Mesenchymal stem cell (in vitro differentiated cells and primary cell): ENCODE measurements at places on chromosomes 12 and 14.
A peak's percentile ranks its signal among the peaks of the same experiment; 100 is the strongest.

- DNase-seq = no peak
Measured at GRCh38 chr14:104657101-104657524, 32.3 kb upstream of the INF2 start.

GRCh38 chr14:53929871-53930715 is 26.5 kb downstream of the BMP4 start:
- DNase-seq = no peak

DNA sequence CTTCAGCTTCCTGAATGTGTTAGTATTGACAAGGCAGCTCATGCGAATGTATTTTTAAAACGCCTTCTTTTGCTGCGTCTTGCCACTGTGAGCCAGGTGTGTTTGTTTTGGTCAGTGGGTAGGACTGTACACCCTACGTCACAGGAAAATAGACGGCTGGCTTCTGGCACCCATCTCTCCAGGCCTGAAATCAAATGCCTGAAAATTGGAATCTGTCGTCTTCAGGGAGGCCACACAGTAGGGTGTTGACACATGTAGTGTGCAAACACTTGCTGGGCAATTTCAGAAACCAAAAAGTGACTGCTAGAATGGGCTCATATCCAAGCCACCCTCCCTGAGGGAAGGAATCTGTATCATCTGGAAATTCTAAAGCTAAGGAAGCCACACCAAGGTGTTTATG is 209.3 kb downstream of the TTC8 start:
- no peak for DNase-seq

DNA sequence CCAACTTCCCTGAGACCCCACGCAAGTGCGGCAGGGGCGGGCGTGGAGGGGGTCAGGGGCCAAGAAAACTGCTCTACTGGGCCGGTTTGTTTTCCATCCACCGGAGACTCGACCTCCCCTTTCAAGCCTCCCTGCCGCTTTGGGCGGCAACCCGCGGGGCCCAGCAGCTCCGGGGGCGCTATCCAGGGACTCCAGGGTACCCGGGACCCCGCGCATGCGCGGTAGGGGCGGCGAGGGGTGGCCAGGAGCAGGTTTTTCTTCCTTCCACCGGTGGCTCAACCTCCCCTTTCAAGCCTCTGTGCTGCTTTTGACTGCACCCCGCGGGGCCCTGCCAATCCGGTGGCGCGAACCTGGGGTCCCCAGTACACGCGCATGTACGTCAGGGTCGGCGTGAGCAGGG is 323.5 kb downstream of the ALG10 start:
- DNase-seq = no peak

DNA sequence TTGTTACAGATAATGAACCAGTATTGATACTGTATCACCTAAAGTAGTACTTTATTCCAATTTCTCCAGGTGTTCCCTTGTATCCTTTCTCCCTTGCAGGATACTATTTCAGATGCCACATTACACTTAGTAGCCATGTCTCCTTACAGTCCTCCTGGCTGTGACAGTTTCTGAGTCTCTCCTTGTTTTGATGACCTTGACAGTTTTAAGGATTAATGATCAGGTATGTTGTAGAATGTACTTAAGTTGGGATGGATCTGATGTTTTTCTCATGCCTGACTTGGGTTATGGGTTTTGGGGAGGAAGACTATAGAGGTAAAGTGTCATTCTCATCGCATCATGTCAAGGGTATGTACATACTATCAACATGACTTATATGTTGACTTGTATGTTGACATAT is 193.6 kb downstream of the ADGRD1 start:
- no peak for DNase-seq

DNA sequence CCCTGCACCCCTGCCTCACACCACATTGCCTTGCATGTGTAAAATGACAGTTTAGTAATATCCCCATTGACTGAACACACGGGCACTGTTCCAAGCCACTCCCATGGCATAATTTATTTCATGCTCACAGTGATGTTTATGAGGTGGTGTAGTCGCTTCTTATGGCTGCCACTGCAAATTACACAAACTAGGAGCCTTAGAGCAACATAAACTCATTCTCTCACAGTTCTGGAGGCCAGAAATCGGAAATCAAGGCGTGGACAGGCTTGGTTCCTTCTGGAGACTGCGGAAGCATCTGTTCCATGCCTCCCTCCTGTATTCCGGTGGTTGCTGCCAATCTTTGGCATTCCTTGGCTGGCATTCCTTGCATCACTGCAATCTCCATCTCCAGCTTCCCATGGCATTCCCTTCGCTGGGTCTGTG is 97.3 kb downstream of the RIN3 start:
- no peak for DNase-seq

- peak; percentile 25 for DNase-seq
Measured at GRCh38 chr12:68932128-68932960, 627 bp downstream of the CPM start.

DNA sequence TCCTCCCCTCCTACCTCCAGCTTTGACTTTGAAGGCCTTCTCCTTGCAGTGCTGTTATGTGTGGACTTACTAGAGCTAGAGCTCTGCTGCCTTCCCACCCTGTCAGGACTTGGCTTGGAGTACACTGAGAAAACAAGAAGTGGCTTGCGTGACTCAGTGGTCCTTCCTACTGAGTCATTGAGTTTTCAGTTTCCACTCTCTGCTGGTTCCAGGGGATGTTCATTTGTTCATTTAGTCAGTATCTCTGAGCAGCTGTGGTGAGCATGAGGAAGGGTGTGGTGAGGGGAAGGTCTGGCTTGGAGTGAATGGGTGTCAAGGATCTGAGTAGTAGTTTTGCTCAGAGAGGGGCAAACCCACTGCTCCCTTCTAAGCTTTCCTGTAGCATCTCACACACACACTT is 17.2 kb upstream of the ELK3 start:
- no peak for DNase-seq

DNA sequence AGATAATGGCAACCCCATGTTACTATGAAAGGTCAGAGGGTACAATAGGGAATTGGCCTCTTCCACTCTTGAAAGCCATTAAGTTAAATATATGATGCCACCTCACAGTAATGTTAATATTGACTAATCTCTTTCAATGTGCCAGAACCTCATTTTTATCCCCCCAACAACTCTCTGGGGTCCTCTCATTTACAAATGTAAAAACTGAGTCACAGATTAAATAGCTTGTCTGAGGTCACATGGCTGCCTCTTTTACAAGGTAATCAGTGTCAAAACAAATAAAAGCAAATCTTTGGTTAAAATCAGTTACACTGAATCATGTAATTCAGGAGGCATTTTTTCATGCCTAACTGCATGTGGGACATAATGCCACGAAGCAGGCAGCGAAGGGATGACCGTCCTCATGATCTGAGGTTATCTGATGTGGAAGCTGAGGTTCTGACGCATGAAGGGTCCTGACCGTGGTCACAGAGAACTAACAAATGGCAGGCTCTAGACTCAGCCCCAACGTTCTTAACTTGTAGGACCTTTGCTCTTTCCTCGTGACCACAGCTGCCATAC is 78.5 kb downstream of the PTPN21 start:
- no peak for DNase-seq

- no peak for DNase-seq
Measured at GRCh38 chr14:58098507-58098906, 53.5 kb downstream of the ARMH4 start.

- peak; percentile 91 for DNase-seq
Measured at GRCh38 chr12:6827437-6827911, 733 bp upstream of the P3H3 start.

DNA sequence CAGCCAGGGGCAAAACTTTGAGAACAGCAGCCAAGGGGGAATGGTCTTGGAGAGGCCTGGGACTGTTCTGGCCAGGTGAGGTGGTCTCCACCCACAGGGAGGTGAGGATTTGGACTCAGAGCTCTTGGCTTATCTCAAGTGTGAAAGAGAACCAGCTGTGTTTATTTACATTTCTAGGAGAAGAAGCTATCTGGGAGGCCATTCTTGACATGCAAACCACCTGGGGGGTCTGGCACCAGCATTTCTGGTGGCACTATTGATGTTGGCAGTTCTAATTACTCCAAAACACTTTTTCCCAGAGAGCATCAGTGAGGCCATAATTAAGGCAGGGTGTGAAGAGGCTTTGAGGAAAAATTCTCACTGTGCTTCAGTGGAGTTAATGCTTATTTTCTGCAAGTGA is 95.1 kb downstream of the CAND1 start:
- no peak for DNase-seq

- DNase-seq = no peak
Measured at GRCh38 chr12:93706387-93706786, 29.2 kb downstream of the CRADD start.

- no peak for DNase-seq
Measured at GRCh38 chr14:73339846-73340595, 102.7 kb downstream of the PAPLN start.

- no peak for DNase-seq
Measured at GRCh38 chr12:91894911-91895310, 250.7 kb downstream of the BTG1 start.

DNA sequence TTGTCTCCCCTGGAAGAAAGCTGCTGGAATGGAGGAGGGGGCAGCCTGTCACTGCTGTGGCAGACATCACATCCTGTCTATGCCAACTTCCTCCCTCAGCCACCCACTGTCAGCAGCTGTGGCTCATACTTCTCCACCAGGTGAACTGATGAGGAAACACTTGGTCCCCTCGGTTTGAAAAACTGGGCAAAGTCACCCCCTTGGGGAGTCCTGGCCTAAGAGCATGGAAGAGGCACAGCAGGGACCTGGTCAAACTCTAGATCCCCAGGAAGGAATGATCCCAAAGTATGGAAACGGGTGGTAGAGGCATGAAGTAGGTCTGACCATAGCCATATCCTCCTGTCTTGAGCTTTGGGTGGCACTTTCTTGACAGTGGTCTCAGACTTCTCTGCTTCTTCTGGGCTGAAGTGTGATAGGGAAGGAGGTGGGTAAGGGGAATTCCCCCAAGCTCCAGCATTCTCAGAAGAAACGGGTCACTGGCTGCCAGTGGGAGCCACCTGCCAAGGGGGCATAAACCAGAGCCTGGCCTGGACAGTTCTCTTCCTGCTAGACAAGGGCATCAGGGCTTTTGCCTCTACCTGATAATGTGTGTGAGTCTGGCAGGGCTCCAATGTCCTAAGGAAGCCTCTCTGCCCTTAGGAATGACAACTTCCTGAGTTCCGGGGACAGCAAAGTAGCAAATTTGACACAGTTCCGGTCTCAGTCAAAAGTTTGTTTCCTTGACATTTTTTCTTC is 36.0 kb downstream of the FMNL3 start:
- no peak for DNase-seq

GRCh38 chr14:97116546-97116945 is 319.4 kb downstream of the VRK1 start:
- no peak for DNase-seq

GRCh38 chr14:64614166-64614565 is 64.4 kb downstream of the PPP1R36 start:
- DNase-seq = peak; percentile 45

DNA sequence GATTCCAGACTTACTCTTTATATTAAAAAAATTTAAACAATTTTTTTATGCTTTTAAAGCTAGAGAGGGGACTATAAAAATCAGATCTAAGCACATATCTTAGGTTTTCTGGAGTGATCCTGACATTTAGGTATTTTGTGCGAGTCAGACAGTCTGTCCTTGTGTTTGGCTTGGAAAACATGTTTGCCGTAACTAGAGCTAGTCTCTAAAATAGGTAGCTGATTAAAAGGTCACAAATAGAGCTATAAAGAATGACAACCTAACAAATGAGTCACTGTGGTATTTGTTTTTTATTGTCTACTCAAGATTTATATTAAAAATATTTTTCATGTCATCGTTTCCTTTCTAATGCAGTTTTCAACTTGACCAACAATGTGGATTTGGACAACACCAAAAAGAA is 73.4 kb downstream of the MNAT1 start:
- no peak for DNase-seq

DNA sequence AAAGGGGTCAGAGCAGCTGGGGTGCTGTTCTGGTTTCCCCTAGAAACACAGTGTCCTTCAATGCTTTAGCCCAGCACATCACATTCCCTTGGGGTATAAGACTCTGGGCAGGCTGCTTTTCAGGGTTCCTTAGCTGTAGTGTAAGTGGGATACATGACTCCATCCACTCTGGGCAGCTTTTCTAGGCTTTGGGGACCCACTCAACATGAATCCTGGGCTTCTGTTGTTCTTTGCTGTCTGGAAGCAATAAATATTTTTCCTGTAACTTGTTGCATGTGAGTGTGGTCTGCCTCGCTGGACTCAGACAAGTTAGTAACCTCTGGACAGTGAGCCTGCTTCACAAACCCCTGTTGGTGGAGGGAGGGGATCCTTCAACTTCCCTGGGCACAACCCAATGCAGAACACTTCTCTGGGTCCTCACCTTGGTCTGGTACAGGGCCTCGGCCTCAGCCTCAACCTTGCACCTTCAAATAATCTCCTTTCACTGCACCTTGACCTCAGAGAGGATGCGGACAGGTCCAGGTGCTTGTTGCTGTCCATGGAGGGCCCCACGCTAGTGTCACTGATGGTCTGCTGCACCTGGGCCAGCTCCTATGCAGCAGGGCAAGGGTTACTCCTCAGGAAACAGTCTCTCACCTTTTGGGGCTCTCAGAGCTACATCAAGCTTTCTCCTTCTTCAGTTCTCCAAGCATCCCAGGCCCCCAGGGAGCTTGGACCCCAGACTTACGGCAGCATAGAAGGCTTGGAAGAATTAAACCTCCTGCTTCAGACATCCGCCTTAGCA is 13.5 kb upstream of the KRT73 start:
- no peak for DNase-seq

DNA sequence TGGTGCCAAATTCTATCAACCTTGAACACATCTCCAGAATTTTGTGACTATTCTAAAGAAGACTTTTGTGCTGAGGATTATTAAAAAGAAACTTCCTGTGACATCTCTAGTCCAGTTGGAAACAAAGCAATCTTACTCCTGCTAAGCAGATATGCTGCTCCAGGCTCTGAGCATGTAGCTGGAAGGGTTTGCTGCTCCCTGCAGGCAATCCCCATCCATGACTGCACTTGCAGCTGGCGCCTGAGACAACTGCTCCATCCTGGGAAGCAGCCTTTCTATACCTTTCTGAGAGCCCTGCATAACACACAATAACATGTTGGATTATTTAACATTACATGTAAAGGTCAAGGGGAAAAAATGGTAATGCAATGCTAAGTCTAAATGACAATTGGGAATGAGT is 105.1 kb downstream of the NDUFA12 start:
- no peak for DNase-seq
